ENCODE measurements at places on chromosomes 3 and 15. TPM values are rescaled to one million over a fixed set of nuclear protein-coding genes. Genes with fewer than 3 reads are reported as not detected.

DNA sequence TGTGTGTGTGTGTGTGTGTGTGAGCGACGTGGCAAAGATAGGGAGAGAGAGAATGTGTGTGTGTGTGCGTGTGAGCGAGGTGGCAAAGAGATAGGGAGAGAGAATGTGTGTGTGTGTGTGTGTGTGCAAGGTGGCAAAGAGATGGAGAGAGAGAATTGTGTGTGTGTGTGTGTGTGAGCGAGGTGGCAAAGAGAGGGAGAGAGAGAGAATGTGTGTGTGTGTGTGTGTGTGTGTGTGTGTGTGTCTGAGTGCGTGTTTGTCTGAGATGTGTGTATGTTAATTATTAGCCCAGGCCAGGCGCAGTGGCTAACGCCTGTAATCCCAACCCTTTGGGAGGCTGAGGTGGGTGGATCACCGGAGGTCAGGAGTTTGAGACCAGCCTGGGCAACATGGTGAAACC lies 154.6 kb upstream of the RGMA start:
- DNase-seq = no peak

DNA sequence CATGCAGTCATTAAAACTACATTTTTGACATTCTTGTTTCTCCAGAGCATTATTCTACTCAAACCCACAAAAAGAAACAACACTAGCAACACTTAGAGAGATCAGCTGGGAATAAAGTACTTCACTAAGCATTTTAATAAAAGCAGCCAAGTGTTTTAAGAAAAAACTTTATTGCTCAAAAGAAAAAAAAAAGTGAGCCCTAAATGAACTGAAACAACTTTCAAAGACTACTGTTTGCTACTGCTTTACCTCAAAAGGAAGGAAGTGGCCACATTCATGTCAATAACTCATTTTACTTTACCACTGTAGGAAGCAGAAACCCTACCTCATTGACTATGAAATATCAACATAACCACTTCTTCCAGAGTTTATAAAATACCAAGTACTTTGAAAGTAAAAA lies 91.3 kb downstream of the UACA start:
- no peak for DNase-seq

DNA sequence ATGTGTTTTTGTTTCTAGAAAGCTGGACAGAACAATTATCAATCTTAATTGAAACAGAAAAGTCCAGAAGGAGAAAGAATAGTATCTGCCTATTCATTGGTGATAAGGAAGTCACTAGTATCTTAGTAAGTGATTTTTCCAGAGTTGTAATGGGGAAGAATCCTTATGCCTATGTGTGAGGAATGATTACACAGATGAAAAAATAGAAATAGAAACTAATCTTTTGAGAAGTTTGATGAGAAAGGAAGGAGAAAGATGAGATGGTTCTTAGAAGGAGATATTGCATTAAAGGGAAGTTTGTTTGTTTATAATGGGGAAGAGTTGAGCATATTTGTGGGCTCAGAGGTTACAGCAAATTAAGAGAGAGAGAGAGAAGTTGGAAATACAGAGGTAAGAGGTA lies 42.7 kb upstream of the CBLB start:
- DNase-seq = no peak

GRCh38 chr3:143187111-143187510 lies 67.5 kb downstream of the CHST2 start:
- no peak for DNase-seq

DNA sequence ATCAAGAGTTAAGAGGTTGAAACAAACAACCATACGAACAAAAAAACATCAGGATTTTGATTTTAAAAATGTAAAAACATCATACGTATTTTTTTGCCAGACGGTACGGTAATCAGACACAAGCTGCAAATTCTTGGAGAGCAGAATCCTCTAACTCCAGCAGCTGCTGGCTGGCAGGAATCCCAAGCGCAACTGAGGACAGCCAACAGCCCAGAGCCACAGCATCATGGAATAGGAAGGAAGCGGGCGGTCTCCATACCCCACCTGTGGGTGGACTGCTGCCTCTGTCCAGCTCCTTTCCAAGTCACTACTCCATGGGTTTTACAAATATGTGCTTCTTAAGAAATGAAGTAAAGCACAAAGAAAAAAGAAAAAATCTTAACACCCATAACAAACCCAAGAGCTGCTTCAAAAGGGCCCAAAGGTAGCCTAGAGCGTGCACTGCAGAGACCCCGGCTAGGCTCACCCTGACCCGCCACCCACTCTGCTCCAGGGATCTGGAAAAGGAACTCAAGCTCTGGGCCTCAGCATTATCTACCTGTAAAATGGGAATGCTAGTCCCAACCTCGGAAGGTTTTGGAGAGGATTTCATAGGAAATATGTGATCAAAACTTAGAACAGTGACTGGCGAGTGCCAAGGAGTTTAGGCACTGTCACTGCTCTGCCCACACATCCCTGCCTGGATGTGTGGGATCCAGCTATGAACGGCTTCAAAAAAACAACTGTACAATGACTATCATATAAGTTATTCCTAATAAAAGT lies 33.4 kb downstream of the ZXDC start:
- DNase-seq = no peak

DNA sequence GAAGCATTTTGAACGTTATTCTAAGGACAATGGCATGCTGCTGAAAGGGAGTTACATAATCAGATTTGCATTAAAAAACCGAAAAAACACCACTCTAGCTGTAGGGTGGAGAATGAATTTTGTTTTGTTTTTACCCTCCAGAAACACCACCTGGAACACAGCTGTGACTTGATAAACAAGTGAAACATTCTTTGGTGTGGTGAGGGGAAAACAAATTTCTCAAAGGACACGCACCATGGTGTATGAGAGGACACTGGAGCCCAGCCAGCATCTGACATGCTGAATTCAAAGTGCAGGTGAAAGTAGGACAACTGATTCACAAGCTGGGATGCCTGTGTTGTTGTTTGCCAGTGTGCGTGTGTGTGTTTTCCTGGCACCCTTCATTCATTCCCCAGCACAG lies 554.5 kb upstream of the TBL1XR1 start:
- no peak for DNase-seq

DNA sequence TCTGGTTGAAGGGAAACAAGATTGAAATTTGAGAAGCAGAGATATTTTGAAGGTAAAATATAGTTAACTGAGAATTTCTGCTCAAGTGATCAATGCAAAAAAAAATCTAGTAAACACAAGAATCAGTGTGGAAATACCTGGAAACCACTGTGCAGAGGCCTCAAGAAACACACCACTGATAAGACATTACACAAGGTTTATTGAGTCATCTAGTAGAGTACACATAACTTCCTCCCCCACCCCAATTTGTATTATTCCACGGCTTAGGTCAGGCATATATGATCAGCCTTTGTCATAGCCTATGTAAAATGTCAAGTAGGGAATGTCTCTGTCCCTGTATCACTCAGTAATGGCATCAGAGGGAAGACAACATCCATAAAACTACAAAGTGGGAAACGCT lies 447.8 kb upstream of the BCHE start:
- no peak for DNase-seq

GRCh38 chr3:99218468-99218867 lies 317.0 kb upstream of the DCBLD2 start:
- DNase-seq = no peak

GRCh38 chr3:102714567-102714966 lies 279.8 kb downstream of the ZPLD1 start:
- DNase-seq = no peak

GRCh38 chr15:99399618-99400017 lies 148.3 kb downstream of the LRRC28 start:
- no peak for DNase-seq

- no peak for DNase-seq
These were observed 214.7 kb downstream of the ATP8B4 start for GRCh38 chr15:49904296-49904695.

GRCh38 chr15:49370782-49371181 lies 52.3 kb upstream of the FGF7 start:
- no peak for DNase-seq

DNA sequence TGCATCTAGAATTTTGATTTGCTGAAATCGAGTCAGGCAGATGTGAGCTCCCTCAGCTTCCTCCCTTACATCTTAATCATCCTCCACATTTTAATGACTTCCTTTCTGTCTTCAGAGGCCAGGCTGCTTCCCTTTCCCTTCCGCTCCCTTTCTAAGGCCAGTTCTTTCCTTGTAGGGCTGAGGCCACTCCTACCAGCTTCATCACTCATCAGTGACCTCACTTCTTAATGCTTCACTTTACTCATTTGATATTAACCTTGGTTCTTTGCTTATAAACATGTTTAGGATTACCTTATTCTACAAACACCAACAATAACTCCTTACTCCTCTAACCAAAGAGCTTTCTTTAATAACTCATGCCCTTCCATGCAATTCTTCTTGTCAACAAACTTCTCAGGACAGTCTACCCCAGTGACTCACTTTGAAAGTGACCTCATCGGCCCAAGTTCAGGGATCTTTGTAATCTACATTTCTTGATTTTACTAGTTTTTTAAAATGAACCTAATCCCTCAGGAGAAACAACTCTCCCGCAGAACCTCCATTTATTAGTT lies 23.9 kb downstream of the ILDR1 start:
- no peak for DNase-seq

- DNase-seq = no peak
These were observed 1.1 kb downstream of the MTFMT start for GRCh38 chr15:65028338-65028737.

- no peak for DNase-seq
These were observed 276.6 kb upstream of the ZPLD1 start for GRCh38 chr3:102158080-102158740.

GRCh38 chr15:86865920-86866319 lies 786.2 kb downstream of the AGBL1 start:
- no peak for DNase-seq

GRCh38 chr3:142958707-142959106 lies 4.8 kb downstream of the PAQR9 start:
- DNase-seq = no peak

FANCD2OS gene
- not detected for total RNA-seq

GOLGA6L10 gene
- total RNA-seq = 2.8 TPM

NOX5 gene
- total RNA-seq = 0.19 TPM

TMEM266 gene
- total RNA-seq = 0.26 TPM

C3orf49 gene
- not detected for total RNA-seq

ECE2 gene
- not detected for total RNA-seq

CLDN18 gene
- not detected for total RNA-seq

GMPPB gene
- total RNA-seq = 39.6 TPM

Data from aorta (tissue), 5 donors.